Left renal cortex interstitium (tissue), 4 donors: ENCODE measurements at places on chromosomes 2 and 18. TPM values are rescaled to one million over a fixed set of nuclear protein-coding genes. Genes with fewer than 3 reads are reported as not detected.

Gene GALM
- polyA plus RNA-seq, result 53.0 TPM

Gene KCNF1
- polyA plus RNA-seq, result 1.1 TPM

Gene CD207
- not detected for polyA plus RNA-seq

Gene C1QL2
- not detected for polyA plus RNA-seq

Gene SLC16A14
- polyA plus RNA-seq, result 6.8 TPM

Gene ACADL
- polyA plus RNA-seq, result 26.6 TPM

GRCh38 chr2:8790739-8791162, 46.7 kb downstream of the KIDINS220 start:
- DNase-seq, result no peak

GRCh38 chr2:8090748-8091700, 590.8 kb upstream of the ID2 start:
- no peak for DNase-seq

- DNase-seq, result no peak
Observed at GRCh38 chr2:100990166-100990565, 11.9 kb upstream of the RPL31 start.

GRCh38 chr2:17752892-17753802, 463 bp downstream of the SMC6 start:
- no peak for DNase-seq

GRCh38 chr2:199216253-199216652, 241.5 kb downstream of the SATB2 start:
- no peak for DNase-seq

DNA sequence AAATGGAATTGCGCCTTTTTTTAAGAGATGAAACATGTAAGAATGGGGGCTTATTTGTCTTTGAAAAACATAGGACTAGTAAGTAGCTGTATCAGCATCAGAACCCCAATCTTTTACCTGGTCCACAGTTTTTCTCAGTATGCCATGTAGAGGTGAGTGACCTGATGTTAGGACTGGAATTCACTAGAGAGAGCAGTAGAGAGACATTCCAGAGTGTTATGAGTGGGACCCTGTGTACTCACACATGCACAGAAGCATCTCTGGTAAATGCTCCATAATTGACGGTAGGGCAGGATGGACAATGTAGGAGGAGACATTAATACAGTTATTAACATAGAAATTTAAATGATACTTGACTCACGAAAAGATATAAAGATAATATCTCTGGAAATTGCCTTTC, 1.4 kb upstream of the GALNT13 start:
- no peak for DNase-seq

GRCh38 chr2:231332388-231332787, 63.1 kb upstream of the B3GNT7 start:
- DNase-seq, result no peak

- DNase-seq, result no peak
Observed at GRCh38 chr2:158184556-158185343, 83.1 kb downstream of the UPP2 start.

- DNase-seq, result no peak
Observed at GRCh38 chr2:130390460-130391057, 34.7 kb downstream of the PTPN18 start.

DNA sequence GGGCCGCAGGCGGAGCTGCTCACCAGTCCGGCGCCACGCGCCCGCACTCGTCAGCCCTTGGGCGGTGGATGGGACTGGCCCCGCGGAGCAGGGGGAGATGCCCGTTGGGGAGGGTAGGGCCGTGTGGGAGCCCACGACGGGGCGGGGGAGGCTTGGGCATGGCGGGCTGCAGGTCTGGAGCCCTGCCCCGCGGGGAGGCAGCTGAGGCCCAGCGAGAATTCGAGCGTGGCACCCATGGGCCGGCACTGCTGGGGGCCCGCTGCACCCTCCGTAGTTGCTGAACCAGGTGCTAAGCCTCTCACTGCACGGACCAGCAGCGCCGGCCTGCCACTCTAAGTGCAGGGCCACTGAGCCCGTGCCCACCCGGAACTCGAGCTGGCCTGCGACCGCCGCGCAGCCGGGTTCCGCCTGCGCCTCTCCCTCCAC, 182.4 kb upstream of the ERBB4 start:
- DNase-seq, result no peak

DNA sequence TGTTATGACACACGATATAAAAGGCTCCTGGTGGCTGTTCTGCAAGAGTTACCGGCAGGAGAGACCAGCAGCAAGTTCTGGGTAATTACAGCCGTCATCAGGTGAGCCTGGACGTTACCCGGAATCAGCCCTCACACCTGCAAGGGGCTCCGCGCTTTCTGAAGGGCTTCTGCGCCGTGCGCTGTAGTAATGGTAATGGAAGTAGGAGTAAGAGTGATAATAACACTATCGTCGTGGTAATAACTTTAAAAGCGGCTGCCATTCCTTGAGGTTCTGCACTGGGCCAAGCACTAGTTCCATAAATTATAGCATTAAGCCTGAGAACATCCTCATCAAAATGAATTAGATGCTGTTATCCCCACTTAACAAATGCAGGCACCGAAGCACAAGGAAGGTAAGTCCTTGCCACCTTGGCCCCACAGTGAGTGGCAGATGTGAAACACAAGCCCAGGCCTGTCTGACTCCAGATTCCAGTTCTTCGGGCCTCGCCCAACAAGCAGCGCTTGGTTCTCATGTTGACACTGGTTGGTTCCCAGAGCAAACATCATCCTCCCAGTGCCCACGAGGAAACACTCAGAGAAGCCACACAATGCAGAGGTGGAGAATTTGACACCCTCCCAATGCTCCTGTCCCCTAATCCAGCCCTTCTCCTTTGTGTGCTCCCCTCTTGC, 205.2 kb downstream of the EIPR1 start:
- DNase-seq, result no peak
